ENCODE measurements at places on chromosomes 12 and 14.

- DNase-seq = no peak
Measured at GRCh38 chr12:108478611-108479206, 36.4 kb upstream of the FICD start.

DNA sequence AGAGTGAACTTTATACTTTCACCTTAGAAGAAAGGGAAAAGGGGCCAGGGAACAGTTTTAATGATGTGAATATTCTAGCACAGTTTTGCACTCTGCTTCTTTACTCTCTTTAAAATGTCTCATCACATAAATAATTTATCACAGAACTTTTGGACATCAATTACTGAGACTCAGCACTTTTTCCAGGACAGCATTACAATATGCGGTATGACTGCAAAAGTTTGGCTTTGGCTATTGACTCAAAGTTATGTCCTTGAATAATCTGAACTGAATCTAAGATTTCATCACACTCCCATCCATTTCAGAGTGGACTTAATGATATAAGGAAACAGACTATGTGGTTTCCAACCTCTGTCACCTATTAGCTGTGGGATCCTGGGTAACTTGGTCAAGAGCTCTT, 11.7 kb downstream of the CCER1 start:
- no peak for DNase-seq

GRCh38 chr12:112996501-112996900, 18.2 kb downstream of the OAS2 start:
- DNase-seq = no peak

GRCh38 chr12:12461923-12462315, 100.7 kb downstream of the DUSP16 start:
- DNase-seq = no peak

GRCh38 chr12:27552235-27552634, 28.2 kb downstream of the PPFIBP1 start:
- no peak for DNase-seq

- no peak for DNase-seq
Measured at GRCh38 chr12:48199774-48200221, 3.3 kb downstream of the OR10AD1 start.

DNA sequence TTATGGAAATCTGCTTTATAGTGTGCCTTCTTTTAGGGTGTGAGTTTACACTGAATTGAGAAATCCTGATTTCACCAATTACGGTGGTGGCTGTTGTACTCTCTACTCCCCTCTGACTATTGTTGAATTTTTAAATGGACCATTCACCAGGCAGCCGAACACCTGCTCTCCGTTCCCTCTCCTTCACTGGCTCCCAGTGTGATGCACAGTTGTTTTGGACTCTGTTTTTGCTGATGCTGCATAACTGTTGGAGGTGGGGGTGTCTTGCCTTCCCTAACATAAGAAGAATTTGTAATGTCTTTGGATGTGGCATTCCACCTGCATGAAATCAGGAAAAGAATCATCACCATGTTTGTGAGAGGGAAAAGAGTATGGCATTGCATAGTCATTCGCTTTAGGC, 341.2 kb downstream of the SNAPC1 start:
- no peak for DNase-seq

GRCh38 chr14:51884086-51884927, 23.9 kb downstream of the GNG2 start:
- no peak for DNase-seq

Measured in OCI-LY7 (cell line).